Liver (tissue), 10 donors: ENCODE measurements at places on chromosomes 3 and 15. TPM values are rescaled to one million over a fixed set of nuclear protein-coding genes. Genes with fewer than 3 reads are reported as not detected.

Gene PLOD2
- total RNA-seq: 57.0 TPM

DNA sequence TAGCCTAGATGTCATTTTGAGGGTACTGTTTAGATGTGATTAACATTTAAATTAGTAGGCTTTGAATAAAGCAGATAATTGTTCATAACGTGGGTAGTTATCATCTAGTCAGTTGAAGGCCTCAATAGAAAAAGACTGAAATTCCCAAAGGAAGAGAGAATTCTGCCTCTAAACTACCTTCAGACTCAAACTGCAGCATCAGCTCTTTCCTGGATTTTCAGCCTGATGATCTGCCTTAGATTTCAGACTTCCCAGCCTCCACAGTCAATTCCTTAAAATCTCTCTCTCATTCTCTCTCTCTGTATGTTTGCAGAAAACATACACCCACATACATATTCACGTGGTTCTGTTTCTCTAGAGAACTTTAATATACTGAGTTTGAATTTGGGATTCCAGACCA lies 58.0 kb upstream of the MBNL1 start:
- H3K36me3 ChIP-seq: no peaks in the 10 kb centered on the region
- H3K4me1 ChIP-seq: no peaks in the 10 kb centered on the region
- no peak overlapping the region for H3K4me3 ChIP-seq
- H3K27ac ChIP-seq: no peak overlapping the region
- DNase-seq: no peak

Gene MOBP
- total RNA-seq: not detected

Gene ERC2
- 0.25 TPM for total RNA-seq

Gene TRIM71
- 9.1 TPM for total RNA-seq
